ENCODE measurements at places on chromosomes 5 and 9.
A peak's percentile ranks its signal among the peaks of the same experiment; 100 is the strongest.

GRCh38 chr9:8868632-8869031, 1069.1 kb upstream of the DMAC1 start:
- DNase-seq, result no peak

- no peak for DNase-seq
Measured at GRCh38 chr5:123868267-123868666, 356.3 kb downstream of the CSNK1G3 start.

- no peak for DNase-seq
Measured at GRCh38 chr5:117135851-117136250, 561.2 kb upstream of the SEMA6A start.

- peak; percentile 88 for DNase-seq
Measured at GRCh38 chr5:150589862-150590601, 50.4 kb upstream of the SYNPO start.

GRCh38 chr9:132742821-132743311, 72.6 kb downstream of the GTF3C4 start:
- DNase-seq, result peak; percentile 47

- DNase-seq, result no peak
Measured at GRCh38 chr9:90100014-90100413, 495.2 kb downstream of the GADD45G start.

DNA sequence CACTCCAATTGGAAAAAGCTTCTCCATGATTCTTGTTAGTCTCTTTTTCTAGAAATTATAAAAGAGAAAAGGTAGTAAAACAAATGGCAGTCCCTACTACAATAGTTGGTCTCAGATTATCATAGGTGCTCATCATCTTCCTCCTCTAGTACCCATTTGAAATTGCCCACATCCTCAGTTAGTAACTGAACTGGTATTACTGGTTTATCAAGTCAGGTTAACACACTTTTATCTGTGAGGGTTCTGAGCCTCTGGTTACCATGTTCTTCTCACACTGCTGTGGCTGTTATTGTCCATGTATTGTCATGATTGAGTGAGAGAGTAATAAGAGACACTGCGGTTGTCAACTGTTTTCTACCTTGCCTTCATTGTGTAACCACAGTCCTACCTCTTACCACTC, 901.7 kb downstream of the TLE1 start:
- DNase-seq, result no peak

DNA sequence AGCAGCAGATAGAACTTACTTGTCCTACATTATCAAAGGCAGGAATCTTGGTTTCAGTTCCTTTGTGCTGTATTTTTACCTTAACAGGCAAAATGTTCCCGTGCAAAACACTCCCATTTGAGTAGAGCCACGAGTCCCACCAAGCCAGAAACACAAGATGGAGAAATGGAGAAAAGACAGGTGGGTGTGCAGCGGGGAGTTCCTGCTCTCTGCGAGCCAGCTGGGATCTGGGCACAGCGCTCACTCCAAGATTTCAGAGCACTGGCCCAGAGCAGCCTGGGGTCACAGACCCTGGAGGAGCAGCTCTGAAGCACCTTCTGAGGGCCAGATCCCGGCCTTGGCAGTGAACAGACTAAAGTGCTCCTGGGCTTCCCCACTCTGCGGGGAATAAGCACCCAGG, 2.9 kb downstream of the UCK1 start:
- DNase-seq, result no peak

DNA sequence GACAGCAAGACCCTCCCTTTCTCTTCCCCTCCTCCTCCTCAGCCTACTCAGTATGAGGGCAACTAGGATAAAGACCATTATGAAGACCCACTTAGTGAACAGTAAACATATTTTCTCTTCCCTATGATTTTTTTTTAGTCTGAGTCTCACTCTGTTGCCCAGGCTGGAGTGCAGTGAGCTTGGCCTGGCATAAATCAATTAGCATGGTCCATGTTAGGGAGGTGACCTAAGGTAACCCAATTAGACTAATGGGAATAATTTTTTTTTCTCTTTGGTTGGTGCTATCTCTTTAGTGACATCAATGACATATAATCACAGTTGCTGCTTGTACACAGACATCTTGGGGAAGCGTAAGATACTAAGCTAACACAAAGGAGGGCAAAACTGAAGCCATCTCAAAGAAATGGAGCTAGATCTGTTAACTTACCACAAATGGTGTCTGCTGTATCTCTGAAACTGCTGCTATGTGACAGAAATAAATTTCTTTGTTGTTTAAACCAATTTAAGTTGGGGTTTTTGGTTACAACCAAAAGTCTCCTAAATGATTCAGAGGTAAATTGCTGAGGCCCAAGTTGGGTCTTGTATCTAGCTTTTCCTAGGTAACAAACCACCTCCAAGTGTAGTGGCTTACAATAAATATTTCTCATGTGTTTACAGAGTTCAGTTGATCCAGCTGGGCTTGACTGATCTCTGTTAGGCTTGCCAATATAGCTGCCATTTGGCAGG, 13.3 kb downstream of the PKD2L2 start:
- no peak for DNase-seq

GRCh38 chr5:179228341-179229121, 116.7 kb downstream of the ADAMTS2 start:
- DNase-seq, result peak; percentile 57

DNA sequence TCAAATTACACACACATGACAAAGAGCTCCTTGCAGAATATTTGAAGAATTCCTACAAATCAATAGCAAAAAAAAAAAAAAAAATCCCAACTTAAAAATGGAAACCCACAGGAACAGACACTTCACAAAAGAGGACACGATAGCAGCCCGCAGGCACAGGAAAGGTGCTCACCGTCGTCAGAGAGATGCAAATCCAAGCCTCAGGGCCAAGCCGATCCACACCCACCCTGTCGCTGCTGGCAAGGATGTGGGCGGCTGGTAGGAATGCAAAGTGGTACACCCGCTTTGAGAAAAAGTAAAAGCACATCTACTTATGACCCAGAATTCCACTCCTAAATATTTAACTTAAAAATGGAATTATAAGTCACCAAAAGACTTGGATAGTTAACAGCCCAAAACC, 10.8 kb downstream of the LCN9 start:
- no peak for DNase-seq

DNA sequence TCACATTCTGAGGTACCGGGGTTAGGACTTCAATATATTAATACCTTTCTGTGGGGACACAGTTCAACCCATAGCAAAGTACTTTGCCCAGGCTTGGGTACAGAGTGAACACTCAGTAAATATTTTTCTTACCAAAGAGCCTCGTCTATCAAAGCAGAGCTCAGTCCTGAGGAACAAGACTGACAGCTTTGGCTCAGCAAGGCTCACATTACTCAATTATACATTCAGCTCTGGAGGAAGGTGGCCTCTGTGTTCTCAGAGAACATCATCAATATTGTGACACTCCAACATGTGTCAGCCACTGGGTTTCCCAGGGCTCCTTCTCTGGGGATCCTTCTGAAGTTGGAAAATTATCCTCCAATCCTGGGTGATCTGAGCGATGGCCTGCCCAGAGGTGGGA, 186.4 kb downstream of the NMUR2 start:
- no peak for DNase-seq

DNA sequence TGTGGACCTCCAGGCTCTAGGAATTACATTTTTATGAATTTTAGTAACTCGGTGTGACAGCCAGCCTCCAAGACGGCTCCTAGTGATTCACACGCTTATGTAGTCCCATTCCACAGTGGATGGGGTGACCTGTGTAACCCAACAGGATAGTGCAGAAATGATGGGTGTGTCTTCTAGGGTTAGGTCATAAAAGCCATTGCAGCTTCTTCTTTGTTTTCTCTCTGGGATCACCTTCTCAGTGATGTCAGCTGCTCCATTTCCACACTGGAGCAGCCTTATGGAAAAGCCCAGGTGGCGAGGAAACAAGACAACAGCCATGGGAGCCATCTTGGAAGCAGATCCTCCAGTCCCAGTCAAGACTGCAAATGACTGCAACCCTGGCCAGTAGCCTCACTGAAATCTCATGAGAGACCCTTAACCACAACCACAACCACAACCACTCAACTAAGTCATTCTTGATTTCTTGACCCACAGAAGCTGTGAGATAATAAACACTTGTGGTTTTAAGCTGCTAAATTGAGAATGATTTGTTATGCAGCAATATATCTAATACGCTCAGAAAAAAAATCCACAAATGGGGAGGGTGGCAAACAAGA, 5.1 kb upstream of the GNPDA1 start:
- DNase-seq, result no peak

- DNase-seq, result no peak
Measured at GRCh38 chr5:16773991-16774390, 157.2 kb upstream of the RETREG1 start.

DNA sequence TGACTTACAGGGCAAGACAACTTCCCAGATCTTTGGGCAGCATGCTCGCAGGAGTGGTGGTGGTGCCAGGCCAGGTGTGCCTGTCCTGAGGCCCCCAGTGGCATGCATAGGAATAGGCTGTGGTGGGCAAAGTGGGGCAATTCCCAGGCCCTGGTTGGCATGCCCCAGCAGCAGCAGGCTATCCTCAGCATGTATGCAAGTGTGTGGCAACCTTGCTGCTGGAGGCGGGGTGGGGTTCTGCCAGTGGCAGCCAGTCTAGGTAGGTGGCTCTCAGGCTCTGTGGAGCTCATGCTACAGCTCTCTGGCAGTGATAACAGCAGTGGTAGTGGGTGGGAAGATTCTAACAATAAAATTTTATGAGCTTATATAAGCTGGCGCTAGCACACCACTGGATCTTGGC, 27.7 kb upstream of the C6 start:
- DNase-seq, result no peak

GRCh38 chr5:145723516-145723915, 111.6 kb downstream of the PRELID2 start:
- no peak for DNase-seq

DNA sequence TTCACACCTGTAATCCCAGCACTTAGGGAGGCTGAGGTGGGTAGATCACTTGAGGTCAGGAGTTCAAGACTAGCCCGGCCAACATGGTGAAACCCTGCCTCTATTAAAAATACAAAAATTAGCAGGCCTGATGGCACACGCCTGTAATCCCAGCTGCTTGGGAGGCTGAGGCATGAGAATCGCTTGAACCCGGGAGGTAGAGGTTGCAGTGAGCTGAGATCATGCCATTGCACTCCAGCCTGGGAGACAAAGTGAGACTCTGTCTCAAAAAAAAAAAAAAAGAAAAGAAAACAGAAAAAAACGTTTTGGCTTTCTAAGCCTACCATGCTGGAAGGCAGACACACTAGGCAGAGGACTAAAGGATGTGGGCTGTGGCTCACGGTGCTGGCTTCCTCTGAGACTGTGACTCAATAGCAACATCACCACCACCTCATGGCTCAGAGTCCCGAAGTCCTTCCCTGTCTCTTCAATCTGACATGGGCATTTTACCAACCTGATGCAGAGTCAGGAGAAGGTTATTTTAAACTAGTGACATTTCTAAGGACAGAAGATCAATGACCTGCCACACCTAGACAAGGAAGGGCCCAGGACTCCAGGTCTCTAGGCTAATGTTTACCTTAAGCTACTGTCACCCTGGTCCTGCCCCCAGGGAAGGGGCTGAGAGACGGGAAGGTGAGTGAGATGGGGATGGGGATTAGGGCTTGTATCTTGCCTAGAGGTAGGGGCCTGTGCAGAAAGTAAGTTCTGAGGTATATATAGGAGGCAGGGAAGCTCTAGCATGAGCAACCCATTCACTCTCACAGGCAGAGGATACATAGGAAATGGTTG, 3.7 kb downstream of the ECSCR start:
- DNase-seq, result no peak

GRCh38 chr9:6671416-6671815, 25.9 kb upstream of the GLDC start:
- no peak for DNase-seq

- DNase-seq, result no peak
Measured at GRCh38 chr9:135769489-135770202, 67.7 kb downstream of the KCNT1 start.

- DNase-seq, result peak; percentile 69
Measured at GRCh38 chr9:114616684-114617520, 5.8 kb downstream of the TMEM268 start.

DNA sequence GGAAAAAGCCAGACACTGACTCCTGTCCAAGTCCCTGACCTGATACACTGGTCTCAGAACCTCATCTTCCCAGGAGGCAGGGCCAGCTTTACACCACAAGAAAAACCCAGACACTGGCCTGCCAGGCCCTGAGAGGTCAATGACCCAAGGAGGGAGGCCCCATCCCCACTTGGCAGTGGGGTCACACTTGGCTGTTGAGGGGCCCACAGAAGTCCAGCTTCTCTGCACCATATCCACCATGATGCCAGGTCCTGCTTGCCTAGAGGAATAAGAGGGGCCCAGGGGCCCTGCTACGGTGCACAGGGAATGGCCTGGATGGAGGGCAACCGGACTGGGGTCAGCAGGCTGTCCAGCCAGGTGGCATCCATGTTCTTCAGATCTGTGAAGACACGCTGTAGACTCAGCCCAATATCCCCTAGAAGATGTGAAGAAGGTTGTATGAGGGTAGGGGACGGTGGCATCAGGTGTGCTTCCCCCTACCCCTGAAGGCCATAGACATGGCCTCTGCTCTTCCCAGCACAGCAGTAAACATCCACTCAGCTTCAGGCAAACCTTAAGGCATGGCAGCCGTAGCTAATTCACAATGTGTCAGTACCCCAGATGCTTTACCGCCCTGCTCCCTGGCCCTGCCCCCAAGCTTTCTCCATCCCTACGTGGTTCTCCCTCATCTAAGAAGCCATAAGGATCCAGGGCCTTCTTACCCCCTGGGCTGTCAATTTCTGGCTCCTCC, 6.7 kb downstream of the IRF1 start:
- peak; percentile 17 for DNase-seq

Data from tibial artery (tissue), 4 donors.